ENCODE measurements at places on chromosomes 6 and 20.

GRCh38 chr6:10954590-10955010, 67.7 kb downstream of the SYCP2L start:
- DNase-seq, result peak; percentile 90

DNA sequence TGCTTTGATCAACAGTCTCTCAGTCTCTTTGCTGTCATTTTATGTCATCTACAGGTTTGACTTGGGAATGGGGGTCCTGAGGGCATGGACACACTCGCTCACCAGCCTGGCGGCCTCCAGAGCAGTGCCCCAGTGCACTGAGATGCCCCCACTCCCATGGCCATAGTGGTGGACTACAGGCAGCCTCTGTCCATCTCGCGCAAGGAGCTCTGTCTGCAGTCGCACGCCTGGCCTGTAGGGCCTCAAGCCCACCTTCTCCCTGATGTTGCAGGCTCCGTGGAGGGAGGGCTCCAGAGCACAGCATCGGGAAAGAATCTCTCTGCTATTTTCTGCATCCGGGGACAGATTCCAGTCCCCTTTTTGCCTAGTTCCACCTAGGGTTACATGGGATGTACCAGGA, 22.6 kb downstream of the DDO start:
- no peak for DNase-seq

GRCh38 chr6:20246125-20246524, 33.9 kb upstream of the MBOAT1 start:
- DNase-seq, result no peak

GRCh38 chr20:51313358-51313827, 229.1 kb downstream of the NFATC2 start:
- DNase-seq, result peak; percentile 7

GRCh38 chr6:33892581-33893346, 89.0 kb upstream of the MLN start:
- DNase-seq, result no peak

DNA sequence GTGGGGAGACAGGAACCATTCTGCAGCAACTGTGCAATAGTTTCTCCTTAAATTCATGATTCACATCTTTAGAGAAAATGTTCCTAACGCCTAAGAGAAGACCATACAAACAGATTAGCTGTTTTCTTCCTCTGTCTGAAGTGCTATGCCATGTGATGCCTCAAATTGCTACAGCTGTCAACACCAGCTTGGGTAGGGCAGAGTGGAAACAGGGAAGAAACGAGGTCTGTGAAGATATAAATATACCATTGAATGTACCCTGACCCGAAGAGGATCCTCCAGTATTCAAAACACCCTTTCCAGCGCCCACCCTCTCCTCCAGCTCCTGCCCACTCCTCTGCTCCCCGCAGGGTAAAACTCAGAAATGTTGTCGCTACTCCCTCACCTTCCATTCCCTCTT, 40.3 kb upstream of the PRND start:
- no peak for DNase-seq

GRCh38 chr6:133631421-133631820, 257.5 kb upstream of the TCF21 start:
- no peak for DNase-seq

DNA sequence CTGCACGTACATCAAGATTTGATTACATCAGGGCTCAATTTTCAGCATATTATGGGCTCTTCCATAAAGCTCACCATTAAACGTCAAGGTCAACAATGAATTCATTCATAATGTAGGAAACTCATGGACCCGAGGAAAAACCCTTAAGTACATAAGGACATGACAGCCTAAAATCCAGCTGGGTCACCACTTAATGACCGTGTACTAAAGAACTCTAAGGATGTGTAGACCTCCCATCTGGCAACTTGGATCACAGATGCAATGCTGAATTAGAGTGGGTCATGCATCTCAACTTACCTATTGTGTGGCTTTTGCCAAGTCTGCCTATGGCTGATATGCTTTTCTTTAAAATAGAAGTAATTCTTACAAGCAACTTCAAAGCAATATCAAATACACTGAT, 26.7 kb upstream of the DEFB112 start:
- DNase-seq, result no peak

DNA sequence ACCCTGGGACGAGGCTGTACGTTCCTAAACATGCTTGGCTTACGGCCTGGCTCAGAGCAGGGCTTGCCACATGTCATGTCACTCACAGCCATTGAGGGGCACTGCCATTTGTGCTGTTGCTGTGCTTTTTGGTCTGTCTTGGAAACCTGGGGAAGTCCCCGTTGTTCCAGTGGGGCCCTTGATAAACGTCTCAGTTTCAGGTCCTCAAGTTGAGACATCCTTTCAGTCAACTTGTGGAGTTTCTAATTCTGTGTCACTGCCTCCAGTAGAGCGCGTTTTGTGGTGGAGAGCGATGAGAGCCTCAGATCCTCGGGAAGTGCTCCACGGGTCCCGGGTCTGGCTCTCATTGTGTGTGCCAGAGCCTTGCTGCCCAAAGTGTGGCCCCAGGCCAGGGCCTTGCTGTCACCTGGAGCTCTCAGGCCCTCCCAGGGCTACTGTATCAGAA, 43.0 kb upstream of the CCR6 start:
- no peak for DNase-seq

All from brain (organoid and tissue), 16 donors.